ENCODE measurements at places on chromosomes 5 and 9. TPM values are rescaled to one million over a fixed set of nuclear protein-coding genes. Genes with fewer than 3 reads are reported as not detected.

DNA sequence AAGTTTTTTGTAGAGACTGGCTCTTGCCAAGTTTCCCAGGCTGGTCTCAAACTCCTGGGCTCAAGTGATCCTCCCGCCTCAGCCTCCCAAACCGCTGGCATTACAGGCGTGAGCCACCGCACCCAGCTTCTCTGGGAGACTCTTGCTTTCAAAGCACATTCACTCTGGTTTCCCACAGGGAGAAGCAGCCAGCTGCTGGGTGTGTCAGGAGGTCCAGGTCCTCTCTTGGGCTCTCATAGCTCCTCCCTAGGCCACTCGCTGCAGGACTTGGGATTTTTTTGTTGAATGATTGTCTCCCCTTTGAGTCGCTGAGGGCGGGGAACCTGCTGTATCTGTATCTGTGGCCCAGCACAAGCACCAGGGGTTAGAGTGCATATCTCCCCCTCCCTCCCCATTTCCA is 68.4 kb upstream of the RAPGEF1 start:
- no peak overlapping the region for H3K4me3 ChIP-seq
- H3K4me1 ChIP-seq, result no peaks in the 10 kb centered on the region
- H3K27ac ChIP-seq, result no peak overlapping the region
- H3K36me3 ChIP-seq, result no peaks in the 10 kb centered on the region
- DNase-seq, result no peak

DNA sequence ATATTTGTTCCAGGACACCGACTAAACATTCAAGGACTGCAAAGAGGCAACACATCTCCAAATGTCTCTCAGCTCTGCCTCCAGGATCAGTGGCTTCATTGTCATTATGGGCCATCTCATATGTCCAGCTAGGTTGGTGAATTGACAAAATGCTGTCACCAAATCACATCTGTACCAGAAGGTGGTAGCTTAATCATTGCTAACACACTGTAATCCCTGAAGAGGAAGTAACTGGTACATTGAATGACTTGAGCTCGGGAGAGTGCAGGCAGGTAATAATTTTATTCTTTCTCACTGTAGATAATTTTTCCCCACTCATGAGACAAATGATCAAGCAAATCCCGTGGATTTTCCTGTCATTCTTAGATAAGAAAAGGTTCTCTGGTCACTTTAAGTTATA is 169.8 kb downstream of the SEMA6A start:
- no peaks in the 10 kb centered on the region for H3K27me3 ChIP-seq
- no peak overlapping the region for H3K27ac ChIP-seq
- DNase-seq, result no peak
- no peaks in the 10 kb centered on the region for H3K4me1 ChIP-seq
- H3K4me3 ChIP-seq, result no peak overlapping the region
- no peaks in the 10 kb centered on the region for H3K36me3 ChIP-seq

MAMDC2 gene
- 0.74 TPM for polyA plus RNA-seq

NAIP gene
- 1.7 TPM for polyA plus RNA-seq

SLC34A1 gene
- polyA plus RNA-seq, result 0.33 TPM

Data from liver (tissue), 10 donors.